ENCODE measurements at places on chromosomes 6 and 20.

- DNase-seq, result peak; percentile 33
Observed at GRCh38 chr6:9745966-9746365, 668.9 kb downstream of the TFAP2A start.

DNA sequence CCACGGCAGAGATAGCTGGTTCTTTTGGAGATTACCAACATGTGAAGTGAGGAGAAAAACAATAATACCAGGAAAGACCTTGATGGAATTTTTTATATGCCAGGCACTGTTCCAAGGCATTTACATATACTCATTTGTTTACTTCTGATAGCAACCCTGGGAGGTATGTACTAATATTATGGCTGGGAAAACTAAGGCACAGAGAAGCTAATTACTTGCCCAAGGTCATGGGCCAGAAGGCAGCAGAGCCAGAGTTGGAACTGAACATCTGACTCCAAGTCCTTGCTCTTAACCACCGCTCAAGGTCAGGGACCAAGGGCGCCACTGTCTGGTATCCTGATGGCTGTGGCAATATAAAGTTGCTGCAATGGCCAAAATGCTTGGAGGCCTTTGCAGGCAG lies 97.0 kb upstream of the KCNG1 start:
- no peak for DNase-seq

DNA sequence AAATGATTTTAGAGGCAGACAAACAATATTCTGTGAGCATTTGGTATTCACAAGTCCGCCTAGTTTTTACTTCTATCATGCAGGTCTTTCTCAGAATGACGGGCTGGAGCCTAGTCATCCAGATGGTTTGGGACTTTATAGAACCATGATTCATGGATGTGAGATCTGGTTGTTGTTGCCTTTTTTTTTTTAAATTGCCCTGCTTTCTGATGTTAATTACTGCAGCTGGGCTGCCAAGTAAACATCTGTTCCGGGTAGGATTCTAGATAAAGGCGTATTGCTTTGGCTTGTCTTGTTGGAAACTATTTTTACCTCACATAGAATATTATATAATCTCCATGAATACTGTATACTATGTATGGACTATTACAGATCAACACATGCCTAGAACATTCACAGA lies 58.1 kb downstream of the RNF217 start:
- no peak for DNase-seq

DNA sequence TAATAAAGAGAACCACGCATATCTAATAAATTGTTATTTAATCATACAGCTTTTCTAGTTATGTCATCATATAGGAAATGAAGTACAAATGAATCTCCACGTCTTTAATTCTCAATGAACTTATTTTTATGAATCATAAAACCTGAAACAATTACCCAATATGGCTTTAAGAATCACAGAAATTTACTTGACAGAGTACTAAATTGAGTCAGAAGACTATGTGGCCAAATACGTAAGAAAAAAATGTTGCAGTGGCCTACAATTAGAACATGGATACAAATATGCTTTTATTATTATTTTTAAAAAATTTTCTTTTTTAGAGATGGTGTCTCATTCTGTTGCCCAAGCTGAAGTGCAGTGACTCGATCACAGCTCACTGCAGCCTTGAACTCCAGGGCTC lies 584.7 kb upstream of the SLC35B3 start:
- no peak for DNase-seq

GRCh38 chr6:166608774-166609173 lies 18.3 kb downstream of the RPS6KA2 start:
- no peak for DNase-seq

All from ELR (cell line).